ENCODE measurements at places on chromosomes 3 and 15.

GRCh38 chr3:53733446-53733845 is 112.8 kb downstream of the CHDH start:
- no peak for DNase-seq

DNA sequence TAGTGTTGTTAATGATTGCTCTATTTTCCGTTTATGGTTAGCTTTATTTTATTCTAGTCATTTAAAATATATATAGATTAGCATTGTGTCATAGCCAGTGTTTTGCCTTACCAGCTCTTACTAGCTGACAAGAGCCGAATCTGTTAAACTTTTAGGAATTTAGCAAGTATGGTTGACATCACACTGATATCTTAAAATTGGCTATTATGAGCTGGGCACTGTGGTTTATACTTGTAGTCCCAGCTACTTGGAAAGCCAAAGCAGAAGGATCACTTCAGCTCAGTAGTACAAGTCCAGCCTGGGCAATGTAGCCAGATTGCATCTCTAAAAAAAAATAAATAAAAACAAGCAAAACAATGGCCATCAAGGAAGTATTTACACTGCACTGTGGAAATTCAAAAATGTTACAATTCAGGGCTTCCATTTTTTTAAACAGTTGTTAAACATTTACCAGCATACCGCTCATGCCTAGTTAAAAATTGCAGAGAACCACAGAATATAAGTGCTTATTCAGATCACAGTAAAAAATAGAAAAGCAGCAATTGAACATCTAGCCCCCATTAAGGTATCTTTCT is 208.4 kb upstream of the CGNL1 start:
- no peak for DNase-seq

- DNase-seq, result no peak
Measured at GRCh38 chr3:61824553-61825135, 263.3 kb downstream of the PTPRG start.

DNA sequence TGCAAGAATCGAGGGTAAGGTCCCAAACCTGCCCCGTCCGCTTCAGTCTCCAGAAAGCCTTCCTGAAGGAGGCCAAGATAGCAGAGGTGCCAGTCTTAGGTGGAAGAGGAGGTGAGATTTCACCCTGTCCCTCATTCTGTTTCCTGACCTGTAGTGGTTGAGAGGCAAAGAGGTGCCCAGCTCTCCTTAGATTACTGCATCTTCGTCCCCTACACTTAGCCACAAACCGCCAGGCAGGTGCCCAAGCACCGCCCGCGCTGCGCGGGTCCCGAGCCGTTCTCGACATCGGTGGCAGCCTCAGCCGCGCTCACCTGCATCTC is 23.8 kb upstream of the POLG start:
- no peak for DNase-seq

GRCh38 chr3:41405466-41405865 is 206.2 kb downstream of the CTNNB1 start:
- DNase-seq, result no peak

DNA sequence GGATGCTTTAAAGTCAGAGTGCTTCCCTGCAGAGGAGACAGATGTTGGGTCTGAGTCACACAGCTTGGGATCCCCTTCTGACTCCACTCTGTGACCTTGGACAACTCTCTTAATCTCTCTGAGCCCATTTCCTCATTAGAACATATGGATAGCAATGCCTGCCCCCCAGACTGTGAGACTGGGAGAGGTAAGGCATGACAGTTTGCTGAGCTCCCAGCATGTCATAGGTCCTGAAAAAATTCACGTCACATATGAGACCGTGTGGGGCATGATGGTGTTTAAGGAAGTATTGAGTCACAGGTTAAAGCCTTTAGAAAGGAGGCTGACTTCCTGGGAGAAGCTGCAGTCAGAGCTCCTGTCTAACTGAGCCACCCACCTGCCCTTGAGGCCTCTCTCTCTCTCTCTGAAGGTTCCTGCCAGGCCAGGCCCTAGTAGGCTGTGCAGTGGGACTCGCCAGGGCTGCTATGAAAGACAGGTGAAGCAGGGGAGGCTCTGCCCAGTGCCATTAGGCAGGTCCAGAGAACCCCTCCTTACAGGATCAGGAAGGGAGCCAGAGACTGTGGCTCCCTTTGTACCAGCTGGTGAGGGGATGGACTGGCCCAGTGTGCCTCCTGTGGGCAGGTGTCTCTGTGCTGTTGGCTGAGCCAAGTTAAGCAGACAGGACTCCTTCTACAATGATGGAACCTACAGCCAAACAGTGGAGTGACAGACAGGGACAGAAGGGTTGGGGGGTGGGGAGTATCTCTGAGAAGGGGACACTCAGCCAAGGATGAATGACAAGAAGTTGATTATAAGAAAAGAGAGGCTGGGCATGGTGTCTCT is 19.5 kb upstream of the DOCK3 start:
- DNase-seq, result no peak

GRCh38 chr3:183868796-183869195 is 15.9 kb downstream of the PARL start:
- DNase-seq, result no peak

GRCh38 chr3:74599564-74599963 is 14.9 kb downstream of the CNTN3 start:
- no peak for DNase-seq

GRCh38 chr3:124125315-124125714 is 133.4 kb upstream of the ROPN1 start:
- DNase-seq, result no peak

GRCh38 chr3:156397534-156397933 is 157.4 kb downstream of the SSR3 start:
- no peak for DNase-seq

DNA sequence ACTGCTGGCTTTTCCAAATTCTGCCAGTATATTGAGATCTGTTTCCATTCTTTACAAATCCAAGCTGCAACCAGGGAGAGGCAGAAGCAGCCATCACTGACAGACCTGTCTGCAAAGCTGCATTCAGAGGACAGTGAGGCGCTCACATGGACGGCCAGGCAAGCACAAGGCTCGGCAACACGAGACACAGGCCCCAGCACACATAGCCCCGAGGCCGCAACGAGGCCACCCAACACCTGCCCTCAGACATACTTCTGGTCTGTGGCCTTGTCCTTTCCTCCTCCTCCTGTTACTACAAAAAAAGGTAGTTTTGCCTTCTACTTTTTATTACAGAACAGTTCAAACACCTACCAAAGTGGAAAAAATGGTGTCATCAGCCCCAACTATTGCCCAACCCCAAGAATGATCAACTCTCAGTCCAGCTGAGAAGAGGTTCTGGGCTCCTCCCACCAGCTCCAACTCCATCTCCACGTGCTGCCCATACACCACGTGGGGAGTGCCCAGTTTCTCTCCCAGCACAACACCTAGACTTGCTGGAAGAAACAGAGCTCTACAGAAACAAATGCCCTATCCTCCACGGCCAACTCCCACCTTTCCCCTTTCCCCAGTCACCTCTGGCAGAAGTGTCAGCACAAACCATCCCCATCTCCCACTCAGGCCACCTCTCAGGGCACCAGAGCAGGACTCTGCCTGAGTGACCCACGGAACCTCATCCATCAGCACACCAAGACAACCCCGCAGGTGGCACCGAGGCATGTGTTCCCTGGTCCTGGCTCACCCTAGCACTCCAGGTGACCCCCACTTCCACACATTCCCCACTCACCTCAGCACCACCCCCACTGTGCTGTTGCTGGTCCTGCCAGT is 7.4 kb downstream of the ZXDC start:
- DNase-seq, result no peak

GRCh38 chr15:95733931-95734330 is 596.6 kb upstream of the NR2F2 start:
- DNase-seq, result no peak

GRCh38 chr15:51267051-51267702 is 71.2 kb downstream of the CYP19A1 start:
- DNase-seq, result no peak

DNA sequence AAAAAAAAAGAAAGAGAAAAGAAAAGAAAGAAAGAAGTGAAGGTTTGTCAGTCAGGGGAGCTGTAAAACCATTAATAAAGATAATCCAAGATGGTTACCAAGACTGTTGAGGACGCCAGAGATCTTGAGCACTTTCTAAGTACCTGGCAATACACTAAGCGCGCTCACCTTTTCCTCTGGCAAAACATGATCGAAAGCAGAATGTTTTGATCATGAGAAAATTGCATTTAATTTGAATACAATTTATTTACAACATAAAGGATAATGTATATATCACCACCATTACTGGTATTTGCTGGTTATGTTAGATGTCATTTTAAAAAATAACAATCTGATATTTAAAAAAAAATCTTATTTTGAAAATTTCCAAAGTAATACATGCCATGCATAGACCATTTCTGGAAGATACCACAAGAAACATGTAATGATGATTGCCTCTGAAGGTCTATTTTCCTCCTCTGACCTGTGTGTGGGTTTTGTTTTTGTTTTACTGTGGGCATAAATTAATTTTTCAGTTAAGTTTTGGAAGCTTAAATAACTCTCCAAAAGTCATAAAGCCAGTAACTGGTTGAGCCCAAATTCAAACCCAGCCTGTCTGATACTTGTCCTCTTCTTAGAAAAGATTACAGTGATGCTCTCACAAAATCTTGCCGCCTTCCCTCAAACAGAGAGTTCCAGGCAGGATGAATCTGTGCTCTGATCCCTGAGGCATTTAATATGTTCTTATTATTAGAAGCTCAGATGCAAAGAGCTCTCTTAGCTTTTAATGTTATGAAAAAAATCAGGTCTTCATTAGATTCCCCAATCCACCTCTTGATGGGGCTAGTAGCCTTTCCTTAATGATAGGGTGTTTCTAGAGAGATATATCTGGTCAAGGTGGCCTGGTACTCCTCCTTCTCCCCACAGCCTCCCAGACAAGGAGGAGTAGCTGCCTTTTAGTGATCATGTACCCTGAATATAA is 2.0 kb downstream of the B2M start:
- peak; percentile 3 for DNase-seq

DNA sequence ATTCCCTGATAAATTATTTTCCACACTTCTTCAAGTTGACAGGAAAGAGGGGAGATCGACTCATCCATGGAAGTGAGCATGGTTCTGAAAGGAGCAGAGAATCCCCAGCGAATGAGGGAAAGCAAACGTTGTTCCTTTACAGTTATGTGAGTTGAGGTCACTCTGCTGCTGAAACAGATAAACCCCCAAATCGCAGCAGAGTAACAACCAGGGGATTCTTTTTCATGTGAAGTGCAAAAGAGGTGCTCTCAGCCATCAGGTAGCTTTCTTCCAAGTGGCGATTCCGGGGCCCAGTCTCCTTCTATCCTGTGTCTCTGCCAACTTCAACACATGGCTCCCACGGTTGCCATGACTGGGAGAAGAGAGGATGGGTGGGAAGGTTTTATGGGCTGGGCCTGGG is 28.2 kb downstream of the MEX3B start:
- DNase-seq, result no peak

DNA sequence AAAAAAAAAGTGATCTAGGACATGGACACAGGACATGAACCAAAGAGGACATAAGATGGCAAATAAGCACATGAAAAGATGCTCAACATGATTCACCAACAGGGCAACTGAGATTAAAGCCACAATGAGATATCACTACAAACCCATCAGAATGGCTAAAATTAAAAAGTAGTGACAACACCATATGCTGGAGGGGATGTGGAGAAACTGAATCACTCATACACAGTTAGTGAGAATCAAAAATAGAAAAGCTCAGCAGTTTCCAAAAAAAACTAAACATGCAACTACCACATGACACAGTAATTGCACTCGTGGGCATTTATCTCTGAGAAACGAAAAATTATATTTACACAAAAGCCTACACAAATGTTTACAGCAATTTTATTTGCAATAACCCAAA is 27.9 kb upstream of the ACKR4 start:
- DNase-seq, result no peak

DNA sequence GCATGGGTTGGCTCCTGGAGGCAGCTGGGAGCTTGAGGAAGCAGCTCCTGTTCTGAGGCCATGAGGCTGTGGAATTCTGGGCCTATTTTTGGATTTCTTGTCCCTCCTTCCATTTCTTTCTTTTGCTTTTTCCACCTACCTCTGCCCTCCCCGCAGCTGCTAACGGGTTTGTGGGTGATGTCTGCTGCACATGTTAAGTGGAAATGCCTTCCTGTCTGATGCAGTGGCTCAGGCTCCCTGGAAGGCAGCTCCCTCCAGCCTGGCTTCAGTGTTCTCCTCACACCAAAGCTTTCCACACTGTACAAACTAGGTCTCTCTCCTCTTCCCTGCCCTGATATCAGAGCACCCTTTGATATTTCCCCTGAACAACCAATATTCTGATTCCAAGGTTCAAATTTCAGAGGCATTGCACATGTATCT is 33.8 kb upstream of the ESYT3 start:
- no peak for DNase-seq

DNA sequence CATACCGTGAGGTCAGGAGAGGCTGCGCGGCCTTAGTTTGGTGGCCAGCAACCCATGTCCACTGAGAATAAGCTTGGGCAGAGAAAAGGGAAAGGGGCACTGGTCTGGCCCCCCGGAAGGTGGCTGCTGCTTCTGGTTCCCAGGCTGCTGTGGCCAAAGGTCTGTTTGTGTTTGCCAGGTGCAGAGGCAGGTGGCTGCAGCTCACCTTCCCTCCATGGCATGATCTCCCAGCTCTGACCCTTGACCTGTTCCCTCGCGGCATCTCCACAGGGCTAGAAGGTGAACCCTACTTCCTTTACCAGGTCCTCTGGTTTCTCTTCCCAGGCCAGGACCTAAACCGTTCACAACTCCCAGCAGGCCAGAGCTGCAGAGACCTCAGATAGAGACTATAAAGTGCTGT is 13.8 kb downstream of the VPS18 start:
- no peak for DNase-seq

DNA sequence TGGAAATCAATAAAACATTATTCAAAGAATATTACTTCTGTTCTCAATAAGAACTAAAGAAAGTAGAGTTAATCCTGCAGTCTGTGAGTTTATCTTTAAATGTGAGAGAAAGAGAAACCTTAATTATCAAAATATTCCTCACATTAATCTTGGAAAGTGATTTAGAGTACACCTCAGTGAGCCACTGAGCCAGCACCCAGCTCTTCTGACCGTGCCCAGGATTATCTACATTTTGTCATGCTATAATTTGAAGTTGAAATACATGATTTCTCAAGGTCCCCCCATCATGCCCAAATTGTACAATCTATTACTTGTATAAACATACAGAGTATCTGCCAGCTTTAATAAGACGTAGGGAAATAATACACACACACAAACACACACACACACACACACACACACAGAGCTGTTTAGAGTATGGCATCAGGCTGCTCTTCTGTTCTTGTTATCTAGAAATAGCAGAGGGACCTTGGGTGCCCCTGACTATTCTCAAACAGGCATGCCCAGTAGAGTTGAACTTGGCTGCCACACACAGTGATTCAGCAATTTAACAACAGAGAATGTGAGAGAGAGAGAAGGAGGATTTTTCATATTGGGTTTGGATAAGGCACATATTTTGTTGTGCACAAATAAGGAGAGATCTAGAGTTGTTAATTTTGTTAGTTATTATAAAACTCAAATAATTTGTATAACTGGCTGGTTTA is 74.4 kb downstream of the P2RY1 start:
- no peak for DNase-seq

- DNase-seq, result no peak
Measured at GRCh38 chr15:25946241-25946805, 83.2 kb upstream of the ATP10A start.

GRCh38 chr15:64883997-64884511 is 27.6 kb upstream of the ANKDD1A start:
- DNase-seq, result no peak

Measured in NCI-H1436 (cell line).